Osteocyte (in vitro differentiated cells): ENCODE measurements at places on chromosomes 4 and X. TPM values are rescaled to one million over a fixed set of nuclear protein-coding genes. Genes with fewer than 3 reads are reported as not detected.

DNA sequence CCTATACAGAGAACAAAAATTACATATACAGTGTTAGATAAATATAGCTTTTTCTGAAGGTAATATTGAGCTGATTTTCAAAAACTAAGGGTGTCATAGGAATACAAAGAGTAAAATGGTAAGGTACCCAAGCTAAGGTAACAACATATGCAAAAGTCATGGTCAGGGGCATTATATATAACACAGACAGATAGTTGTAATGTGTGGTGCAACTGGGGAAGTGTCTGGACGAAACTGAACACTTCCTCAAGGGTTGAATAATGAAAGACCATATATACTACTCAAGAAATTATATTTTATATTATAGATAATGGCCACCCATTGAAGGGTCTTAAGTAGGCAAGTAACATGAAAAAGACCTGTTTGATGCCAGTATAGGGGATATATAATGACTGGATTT is 262.1 kb upstream of the CXXC4 start:
- DNase-seq = no peak

GRCh38 chrX:154655786-154656185 is 2.4 kb upstream of the CTAG2 start:
- peak; percentile 81 for DNase-seq

DNA sequence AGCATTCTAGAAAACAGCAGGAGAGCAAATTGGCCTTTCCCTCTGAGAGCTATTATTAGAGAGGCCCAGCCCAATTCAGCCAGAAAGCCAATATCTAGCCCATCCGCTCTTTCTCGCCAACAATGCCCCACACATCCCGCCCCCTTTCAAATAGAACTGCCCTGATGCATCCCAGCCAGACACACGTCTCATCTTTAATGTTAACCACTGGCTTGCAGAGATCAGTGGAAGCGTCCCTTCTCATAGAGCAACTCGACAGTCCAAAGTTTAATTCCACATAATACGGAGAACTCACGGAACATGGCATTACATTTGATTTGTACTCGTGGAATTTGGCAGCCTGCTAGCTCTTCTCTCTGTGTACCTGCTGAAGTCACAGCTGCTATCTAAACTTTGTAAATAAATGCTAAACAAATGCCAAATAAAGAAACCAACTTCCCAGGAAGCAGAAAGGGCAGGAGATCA is 304.4 kb downstream of the DHX15 start:
- no peak for DNase-seq

DNA sequence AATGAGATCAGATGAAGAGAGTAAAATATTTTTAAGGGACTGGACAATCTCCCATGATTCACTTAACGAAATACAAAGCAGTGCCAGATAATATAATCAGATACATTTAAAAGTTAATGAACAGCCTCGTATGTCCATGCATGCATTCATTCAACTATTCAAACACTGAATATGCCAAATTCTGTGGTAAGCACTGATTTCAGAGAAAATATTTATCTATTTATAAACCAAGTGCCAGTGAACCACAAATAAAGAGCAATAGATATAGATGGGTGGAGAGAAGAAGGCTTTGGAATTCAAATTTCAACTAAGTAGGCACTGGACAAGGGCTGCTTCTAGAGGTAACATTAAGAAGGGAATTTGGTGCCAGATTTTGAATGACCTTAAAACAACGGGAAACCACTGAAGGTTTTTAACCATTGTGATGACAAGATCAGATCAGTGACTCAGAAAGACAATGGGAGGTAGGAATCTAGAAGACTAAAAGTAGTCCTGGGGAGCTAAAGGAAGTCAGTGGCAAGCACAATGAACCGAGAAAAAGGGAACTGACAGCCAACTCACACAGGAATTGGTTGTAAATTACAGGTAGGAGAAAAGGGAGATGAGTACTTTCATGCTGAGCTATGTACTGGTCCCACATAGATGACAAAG is 14.2 kb downstream of the ELOVL6 start:
- no peak for DNase-seq

GRCh38 chrX:79524642-79525041 is 157.5 kb upstream of the ITM2A start:
- no peak for DNase-seq

- no peak for DNase-seq
These were observed 154.9 kb upstream of the CXXC4 start for GRCh38 chr4:104649631-104650030.

- no peak for DNase-seq
These were observed 9.3 kb upstream of the GRPR start for GRCh38 chrX:16113978-16114565.

DNA sequence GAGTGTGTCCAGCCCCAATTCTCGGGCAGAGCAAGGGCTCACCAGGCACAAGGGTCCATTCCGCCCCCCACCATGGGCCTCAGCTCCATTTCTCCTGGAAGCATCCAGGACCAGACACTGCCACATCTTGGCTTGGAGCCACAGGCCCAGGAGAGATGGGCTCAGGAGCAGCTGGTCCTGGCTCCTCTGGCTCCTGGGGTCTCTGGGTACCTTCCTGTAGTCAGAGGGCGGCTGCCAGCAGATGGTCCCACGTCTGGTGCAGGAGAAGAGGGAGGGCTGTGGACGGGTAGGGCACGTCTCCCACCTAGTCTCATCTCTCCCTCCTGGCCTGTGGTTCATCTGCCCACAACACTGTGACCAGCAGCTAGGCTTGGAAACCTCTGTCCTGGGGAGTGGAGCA is 8.0 kb downstream of the ATP2B3 start:
- DNase-seq = no peak

GRCh38 chr4:71694961-71695360 is 88.9 kb downstream of the GC start:
- no peak for DNase-seq

DNA sequence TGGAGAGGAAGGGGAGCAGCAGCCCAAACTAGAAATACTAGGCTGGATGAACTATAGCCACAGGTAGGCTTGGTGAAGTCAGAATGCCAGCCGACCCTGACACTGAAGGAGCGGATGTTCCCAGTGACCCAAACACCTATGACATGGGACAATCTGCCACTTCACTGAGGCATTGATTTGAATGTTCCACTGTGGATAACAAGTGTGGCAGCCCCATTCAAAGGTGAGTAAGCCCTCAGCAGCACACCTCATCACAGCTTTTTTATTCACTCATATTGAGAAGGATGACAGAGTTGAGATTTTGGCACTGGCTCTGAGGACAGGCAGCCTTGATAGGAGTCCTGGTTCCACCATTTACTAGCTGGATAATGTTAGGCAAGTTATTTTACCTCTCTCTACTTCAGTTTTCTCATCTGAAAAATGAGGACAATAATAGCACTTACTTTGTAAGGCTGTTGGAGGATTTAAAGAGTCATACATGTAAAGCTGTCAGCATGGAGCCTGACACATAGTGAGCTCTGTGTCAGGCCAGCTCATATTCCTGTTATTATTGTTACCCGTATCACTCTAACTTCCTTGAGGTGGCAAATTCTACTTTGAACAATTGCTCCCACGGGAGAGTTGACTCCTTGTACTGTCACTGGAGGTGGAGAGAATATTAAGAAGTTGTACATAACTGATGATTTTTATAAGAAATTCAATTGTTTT is 114.6 kb downstream of the RASL11B start:
- DNase-seq = no peak

- DNase-seq = no peak
These were observed 16.2 kb downstream of the NKX6-1 start for GRCh38 chr4:84482564-84483563.

DNA sequence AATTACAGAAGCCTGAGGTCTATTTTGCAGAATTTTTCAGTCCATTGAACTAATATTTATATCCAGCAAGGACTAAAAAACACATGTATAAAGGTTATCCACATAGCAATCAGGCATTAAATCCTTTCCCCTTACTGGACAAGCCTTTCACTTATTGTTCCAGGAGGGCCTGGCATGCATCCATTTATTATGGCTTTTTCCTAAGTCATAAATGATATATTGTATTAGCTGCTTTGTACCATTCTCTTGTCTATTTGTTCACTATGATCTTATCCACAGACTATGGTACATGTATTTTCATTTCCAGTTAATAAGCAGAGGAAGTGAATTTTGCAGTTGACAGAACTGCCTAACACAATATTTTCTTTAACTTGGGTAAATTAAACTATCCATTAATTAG is 105.4 kb upstream of the ANK2 start:
- no peak for DNase-seq

DNA sequence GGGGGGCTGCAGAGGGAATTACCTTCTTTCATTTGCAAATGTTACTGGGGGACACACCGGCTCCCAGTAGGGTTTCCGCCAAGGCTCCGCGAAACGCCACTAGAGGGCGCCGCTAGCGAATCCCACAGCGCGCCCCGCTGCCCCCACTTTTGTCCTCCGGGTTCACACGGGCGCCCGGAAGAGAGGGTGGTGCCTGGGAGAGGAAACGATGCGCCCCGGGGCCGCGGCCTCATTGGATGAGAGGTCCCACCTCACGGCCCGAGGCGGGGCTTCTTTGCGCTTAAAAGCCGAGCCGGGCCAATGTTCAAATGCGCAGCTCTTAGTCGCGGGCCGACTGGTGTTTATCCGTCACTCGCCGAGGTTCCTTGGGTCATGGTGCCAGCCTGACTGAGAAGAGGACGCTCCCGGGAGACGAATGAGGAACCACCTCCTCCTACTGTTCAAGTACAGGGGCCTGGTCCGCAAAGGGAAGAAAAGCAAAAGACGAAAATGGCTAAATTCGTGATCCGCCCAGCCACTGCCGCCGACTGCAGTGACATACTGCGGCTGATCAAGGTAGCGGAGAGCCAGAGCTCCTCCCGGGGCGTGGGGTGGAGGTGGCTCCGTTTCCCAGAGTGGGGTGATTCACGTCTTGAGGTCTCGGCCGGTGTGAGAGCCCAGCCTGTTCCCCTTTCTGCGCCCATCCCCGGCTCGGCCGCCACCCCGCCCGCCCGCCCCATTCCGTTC is at the start of gene SAT1:
SAT1 (plus strand) TSS at position 311 of the 726 bp plus-strand sequence; CDS start at position 490, 179 bp downstream.
- peak; percentile 99 for DNase-seq

GRCh38 chr4:8700531-8700930 is 108.0 kb downstream of the CPZ start:
- DNase-seq = peak; percentile 79

DNA sequence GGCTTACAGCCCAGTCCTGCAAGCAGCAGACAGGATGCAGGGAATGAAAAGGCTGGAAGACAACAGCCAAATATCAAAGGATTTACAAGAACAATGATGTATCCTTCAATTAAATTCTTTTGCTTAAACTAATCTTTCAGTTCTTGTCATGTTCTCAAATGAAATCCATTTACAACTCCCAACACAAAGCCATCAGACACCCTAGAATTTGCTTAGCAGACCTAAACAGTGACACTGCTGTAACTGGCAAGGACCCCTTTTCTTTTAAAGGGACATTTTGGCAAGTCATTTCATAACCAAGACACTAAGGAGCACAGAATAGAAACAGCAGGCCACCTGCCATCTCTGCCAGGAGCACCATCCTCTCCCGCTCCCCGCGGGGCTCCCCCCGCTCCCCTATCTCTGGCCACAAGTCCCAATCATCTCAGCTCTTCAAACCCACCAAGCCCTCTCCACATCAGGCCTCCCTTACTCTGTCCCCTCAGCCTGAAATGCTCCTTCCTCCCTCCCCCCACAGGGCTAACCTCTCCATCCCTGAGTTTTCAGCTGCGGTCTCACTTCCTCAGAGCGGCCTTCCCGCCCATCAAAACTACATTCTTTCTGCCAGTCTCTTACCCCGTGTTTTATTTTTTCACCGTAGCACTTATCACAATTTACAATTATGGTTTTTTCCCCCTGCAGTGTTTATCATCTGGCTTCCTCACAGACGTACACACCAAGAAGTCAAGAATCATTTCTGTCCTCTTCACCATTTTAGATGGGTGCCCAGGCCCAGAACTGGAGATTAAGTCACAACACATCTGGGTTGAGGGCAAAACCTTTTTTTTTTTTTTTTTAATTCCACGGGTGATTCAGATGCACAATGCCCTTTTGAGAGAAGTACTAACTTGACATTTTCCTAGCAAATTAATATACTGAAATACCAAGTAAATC is 45.8 kb downstream of the TSPAN5 start:
- DNase-seq = no peak

GRCh38 chrX:81489987-81490386 is 288.1 kb downstream of the SH3BGRL start:
- no peak for DNase-seq

DNA sequence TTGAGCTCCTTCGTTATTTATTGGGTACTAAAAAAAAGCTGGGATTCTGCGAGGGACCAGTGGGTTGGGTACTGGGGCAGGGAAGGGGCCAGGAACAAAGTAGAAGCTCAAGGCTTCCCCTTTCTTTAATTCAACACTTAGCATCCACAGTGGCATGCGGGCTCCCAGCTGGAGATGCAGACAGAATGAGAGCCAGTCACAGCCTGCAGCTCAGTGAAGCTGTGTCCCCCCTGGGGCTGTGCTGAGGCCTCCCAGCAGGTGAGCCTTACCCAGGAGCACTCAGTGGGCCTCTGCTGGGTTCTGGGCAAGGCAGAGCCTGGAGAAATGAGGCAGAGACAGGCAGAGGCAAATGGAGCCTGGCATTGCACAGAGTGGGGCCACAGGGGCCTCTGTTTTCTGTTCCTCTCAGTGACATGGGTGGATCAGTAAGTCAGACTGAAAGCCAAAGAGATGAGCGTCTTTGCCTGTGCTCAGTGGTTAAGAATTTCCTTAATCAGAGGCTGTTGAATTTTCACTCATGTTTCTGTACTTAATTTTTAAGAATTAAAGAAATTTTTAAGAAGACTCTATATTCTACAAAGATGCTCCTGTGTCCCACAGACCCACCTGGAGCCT is 181.4 kb upstream of the RBPJ start:
- no peak for DNase-seq

DNA sequence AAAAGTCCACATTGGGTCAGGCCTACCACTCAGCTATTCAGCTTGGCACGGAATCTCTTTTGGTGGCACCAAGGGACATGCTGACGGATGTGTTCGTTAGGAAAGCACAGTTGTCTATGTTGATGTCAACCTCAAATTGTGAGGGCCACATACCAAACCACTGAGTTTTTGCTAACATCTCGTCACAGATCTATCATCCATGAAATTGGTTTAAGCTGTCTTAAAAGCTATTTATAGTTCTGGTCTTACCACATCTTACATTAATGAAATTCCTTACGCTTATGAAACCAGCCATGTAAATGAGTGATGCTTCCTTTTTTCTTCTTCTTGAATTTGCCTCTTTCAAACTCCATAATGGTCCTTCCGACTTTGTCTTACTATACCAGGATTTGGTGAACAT is 101.5 kb downstream of the MGST2 start:
- peak; percentile 10 for DNase-seq

AMOT gene
- total RNA-seq = 6.7 and 7.2 TPM in 2 replicates

ART3 gene
- total RNA-seq = not detected in 2 replicates

CAPN6 gene
- not detected in 2 replicates for total RNA-seq

SPINK2 gene
- total RNA-seq = not detected in 2 replicates

ARSJ gene
- total RNA-seq = 61.7 and 63.3 TPM in 2 replicates

BCORL1 gene
- 22.9 and 24.6 TPM in 2 replicates for total RNA-seq

GSPT2 gene
- 14.5 and 15.3 TPM in 2 replicates for total RNA-seq

LNX1 gene
- 0.24 and 0.44 TPM in 2 replicates for total RNA-seq
